Ureter (tissue), 1 donor: ENCODE measurements at places on chromosomes 5 and 9. TPM values are rescaled to one million over a fixed set of nuclear protein-coding genes. Genes with fewer than 3 reads are reported as not detected.

OR1Q1 gene
- not detected for total RNA-seq

- DNase-seq, result no peak
Observed at GRCh38 chr5:54009828-54010227, 300.5 kb downstream of the ARL15 start.

- no peak for DNase-seq
Observed at GRCh38 chr9:89788434-89788833, 183.6 kb downstream of the GADD45G start.

- no peak for DNase-seq
Observed at GRCh38 chr5:136064510-136064909, 35.7 kb downstream of the TGFBI start.

PRUNE2 gene
- total RNA-seq, result 93.1 TPM

GRCh38 chr5:18944771-18945170 lies 1043.2 kb downstream of the CDH18 start:
- no peak for DNase-seq

EGR1 gene
- 41.6 TPM for total RNA-seq

DNA sequence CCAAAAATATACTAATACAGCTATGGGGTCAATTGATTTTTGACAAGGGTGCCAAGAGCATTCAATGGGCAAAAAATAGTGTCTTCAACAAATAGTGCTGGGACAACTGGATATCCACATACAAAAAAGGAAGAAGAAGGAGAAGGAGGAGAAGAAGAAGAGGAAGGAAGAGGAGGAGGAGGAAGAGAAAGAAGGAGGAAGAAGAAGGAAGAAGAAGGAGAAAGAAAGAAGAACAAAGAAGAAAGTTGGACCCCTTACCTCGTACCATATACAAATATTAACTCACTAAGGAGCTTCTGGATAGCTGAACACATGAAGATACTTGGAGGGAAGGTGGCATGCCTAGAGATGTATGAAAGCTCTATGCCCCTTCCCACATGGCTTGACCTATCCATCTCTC lies 17.2 kb upstream of the DELE1 start:
- DNase-seq, result no peak

DNA sequence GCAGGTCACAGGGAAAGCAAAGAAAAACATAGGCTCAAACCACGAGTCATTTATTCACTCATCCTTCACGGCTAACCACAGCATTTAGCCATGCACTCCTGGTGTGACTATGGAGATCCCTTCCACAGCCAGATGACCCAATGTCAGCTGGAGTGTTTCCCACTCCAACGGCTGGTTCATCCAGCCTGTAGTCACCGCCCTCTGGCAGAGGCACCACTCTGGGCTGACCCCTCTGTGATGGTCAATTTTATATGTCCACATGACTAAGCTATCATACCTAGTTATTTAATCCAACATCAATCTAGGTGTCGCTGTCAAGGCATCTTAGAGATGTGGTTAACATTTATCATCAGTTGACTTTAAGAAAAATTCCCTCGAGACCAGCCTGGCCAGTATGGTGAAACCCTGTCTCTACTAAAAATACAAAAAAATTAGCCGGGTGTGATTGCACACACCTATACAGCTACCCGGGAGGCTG lies 9.5 kb upstream of the PHF19 start:
- DNase-seq, result no peak

GRCh38 chr5:148850836-148851235 lies 24.4 kb downstream of the ADRB2 start:
- DNase-seq, result no peak

PRPF4 gene
- total RNA-seq, result 27.5 TPM

CDKN2B gene
- total RNA-seq, result 6.1 TPM

PCSK1 gene
- 0.34 TPM for total RNA-seq

DNA sequence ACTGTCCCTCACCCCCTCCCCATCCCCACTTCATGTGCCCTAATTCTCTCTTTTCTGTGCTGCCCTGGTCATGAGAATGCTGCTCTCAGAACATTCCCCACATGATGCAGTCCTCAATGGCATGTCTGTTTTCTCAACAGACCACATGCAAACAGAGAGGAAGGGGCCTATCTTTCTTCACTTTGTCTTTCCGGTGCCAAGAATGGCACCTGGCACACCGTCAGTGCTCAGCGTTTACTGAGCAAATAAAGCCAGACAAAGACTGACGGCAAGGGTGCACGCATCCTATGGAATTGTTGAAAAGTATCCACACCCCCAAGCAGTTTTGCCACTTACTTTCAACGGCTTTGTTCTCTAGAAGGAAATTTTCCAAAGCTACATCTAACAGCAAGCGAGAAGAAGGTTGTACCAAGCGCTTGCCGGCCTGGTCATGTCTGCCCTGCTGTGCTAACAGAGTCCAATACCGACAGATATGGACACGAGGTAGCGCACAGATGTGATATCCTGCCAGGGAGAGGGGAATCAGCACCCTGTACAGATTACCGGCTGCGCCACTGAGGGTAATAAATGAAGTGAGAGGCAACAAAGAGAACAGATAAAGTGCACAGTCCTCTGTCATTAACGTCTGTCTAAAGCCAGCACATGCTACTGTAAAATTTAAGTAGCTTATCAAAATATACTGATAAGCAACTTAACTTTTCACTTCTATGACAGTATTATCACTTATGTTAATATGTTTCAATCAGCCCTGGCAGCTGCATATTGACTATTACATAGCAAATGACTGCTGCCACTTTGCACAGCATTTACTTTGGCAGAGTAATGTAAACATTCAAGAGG lies 251.7 kb downstream of the DENND1A start:
- DNase-seq, result no peak

DNA sequence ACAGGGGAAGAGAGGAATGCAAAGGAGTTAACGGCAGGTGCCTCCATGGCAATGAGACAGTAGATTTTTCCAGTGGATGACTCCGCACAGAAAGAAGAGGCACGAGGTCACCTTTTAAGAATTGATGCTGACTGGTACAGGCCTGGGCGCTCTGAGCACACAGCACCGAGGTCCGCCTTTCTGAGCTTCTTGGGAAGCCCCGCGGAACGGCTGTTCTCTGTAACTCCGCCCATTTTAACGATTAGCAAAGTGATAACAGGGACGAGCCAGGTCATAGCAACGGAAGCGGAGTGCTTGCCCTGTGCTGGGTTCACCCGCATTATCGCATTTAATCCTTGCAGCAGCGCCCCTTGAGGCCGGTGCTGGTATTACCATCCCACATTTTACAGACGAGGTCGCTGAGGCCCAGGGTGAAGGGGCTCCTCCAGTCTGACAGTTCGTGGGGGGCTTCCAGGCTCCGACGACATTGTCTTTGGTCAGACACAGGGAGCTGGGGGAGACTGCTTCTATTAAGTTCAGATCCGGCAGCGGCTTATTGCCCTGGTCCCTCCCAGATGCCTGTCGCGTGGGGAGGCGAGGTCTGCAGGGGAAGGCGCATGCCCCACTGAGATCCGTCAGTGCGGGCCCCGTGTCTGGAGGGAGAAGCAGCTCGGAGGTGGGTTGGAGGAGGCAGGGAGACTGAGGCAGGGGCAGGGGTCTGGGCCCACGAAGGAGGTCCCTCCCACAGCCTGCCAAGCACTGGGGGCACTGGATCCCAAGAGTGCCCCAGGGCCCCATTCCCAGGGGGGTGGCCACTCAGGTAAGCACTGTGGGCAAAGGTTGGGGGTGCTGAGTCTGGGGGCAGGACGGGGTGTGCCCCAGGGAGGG lies 22.3 kb upstream of the HMCN2 start:
- DNase-seq, result peak; percentile 81

FYB1 gene
- total RNA-seq, result 17.9 TPM

NR5A1 gene
- total RNA-seq, result not detected

CDC20B gene
- not detected for total RNA-seq

- no peak for DNase-seq
Observed at GRCh38 chr9:4168526-4168925, 131.3 kb downstream of the GLIS3 start.

RNF208 gene
- 6.5 TPM for total RNA-seq

SLC6A19 gene
- not detected for total RNA-seq

SLC6A3 gene
- total RNA-seq, result 0.57 TPM

CCNJL gene
- total RNA-seq, result 12.4 TPM

- no peak for DNase-seq
Observed at GRCh38 chr9:68852941-68853340, 147.9 kb downstream of the PIP5K1B start.

DNA sequence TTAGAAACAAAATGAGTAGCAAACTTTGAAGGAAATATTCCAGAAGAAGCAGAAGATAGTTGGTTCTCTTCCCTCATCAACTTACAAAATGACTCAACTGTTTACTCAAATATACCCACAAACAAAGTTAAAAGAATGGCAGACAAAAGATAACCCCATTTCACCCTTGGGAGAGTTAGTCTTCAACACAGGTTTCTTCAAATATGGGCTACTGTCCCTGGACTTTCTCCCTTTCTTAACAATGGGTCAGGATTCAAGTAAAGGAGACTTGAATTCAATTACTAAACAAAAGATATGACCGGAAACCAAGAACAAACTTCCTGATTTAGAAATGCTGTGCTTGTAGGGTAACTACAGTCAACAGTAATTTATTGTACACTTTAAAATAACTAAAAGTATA lies 14.2 kb downstream of the RFX3 start:
- no peak for DNase-seq

GRCh38 chr9:95189251-95190098 lies 128.0 kb downstream of the FANCC start:
- DNase-seq, result peak; percentile 58

GRCh38 chr5:35308421-35308820 lies 78.1 kb upstream of the PRLR start:
- DNase-seq, result no peak

DNA sequence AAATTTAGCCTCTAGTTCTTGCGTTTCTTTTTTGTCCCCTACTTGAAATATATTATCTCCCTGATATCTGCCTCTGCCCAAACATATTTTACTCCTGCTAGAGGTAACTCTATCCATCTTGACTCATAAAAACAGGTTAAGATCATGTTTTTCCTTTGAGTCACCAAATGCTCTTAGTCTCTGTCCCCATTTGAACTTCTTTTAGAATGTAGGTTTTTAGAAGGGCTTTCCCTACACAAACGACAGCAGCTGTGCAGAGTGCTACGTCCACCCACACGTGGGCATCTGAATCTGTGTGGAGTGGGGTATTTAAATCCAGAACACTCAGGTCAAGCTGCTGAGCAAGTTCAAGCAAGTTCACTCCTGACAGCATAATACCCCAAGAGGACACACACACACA lies 2.2 kb downstream of the HSD17B3 start:
- DNase-seq, result no peak

DNA sequence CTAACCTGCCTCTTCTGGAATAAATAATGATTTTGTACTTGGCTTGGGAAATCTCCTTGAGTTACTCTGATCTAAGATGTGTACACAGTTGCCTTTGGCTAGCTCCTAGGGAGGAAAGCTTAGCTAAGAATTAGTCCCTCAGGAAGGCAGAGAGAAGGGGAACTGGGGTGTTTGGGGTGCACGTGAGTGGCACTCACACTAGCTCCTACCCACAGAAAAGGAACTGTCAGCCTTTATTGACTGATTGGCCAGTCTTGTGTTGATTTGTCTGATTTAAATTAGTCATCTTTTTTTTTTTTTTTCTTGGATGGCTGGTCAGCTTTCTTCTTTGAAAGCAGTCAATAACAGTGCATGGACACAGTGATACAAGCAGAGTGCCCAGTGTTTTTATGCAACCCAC lies 107.7 kb downstream of the DMRT2 start:
- DNase-seq, result no peak

PAPPA gene
- 4.9 TPM for total RNA-seq

DNA sequence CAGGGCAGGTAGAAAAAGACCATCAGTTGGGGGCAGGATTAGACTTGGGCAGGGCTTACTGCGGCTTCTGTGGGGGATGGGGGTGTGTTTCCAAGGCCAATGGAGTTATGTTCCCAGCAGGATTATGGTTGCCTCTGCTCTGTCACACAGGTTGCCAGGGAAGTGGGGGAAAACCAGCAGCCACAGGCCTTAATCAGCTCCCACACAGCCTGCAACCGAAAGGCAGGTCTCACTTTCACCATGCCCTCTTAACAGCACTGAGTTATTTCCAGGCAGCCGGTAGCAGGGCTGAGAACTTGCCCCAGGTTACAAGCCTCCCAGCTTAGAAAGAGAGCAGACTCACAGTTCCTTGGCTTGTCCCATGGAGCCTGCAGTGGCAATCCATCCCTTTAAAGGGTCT lies 205.5 kb downstream of the FGF10 start:
- DNase-seq, result no peak

DNA sequence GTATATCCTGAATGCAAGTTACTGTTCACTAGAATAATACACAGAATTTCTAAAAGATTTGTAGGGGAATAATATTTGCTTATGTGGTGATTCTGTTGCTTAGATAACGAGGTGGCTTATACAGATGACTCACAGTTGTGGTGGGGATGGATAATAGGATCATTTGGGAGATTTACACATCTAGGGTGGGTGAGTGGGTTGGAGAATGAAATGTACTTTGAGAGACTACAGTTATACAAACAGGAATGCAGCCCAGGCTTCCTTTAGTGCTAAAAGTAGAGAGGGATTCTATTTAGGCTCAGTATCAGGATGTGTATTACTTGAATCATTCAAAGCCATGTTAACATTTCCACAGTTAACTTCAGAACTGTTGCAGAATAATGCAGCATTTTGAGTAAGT lies 1.8 kb downstream of the CTXN3 start:
- DNase-seq, result no peak

SMAD5 gene
- 86.3 TPM for total RNA-seq

PCDHB9 gene
- 1.9 TPM for total RNA-seq

TMEM174 gene
- not detected for total RNA-seq

DNA sequence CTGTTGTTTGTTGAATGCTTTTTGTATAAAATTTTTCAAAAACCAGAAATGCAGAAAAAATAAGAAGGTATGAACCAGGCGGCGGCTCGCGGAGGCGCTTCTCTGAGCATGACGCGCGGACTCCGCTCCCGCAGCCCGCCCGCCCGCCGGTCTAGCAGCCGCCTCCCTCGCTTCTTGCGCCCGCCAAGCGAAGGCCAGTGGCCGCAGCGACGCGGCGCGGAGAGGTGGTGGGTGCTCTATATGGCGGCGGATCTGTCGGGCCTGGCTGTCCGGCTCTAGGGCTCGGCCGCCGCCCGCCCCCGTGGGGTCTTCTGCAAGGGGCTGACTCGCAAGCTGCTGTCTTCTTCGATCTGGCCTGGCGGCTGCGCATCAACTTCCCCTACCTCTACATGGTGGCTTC lies 93.8 kb downstream of the ANKRD18A start:
- no peak for DNase-seq

RNF224 gene
- 0.34 TPM for total RNA-seq

GRCh38 chr9:97773723-97774122 lies 76.6 kb upstream of the XPA start:
- DNase-seq, result no peak

DNA sequence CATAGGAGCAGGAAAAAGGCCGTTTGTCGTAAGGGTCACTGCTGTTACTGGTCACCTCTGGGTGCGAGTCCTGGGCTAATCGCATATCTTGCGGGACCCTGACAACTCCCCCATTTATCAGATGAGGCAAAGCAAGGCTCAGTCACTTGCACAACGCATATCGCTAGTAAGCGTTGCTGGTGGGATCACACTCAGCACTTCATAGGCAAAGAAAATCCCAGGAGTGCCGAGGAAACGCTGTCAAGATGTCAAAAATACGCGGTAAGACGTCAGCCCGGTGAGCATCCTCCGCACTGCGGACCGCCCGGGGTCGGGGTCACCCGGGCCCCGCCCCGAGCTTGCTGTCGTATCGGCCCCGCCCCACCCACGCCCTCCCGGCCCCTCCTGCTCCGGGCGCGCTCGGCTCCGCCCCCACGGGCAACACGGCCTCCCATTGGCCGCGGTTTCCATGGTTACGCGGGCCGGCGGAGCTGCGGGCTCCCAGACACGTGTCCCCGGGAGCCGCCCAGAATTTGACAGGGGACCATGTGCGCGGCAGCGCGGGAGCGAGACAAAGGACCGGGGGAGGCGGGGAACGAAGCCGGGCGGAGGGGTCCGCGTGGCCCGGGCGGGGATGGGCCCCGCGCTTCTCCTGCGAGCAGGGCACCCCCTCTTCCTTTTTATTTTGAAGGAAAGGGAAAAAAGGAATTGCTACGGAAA lies 80.2 kb upstream of the IER5L start:
- peak; percentile 91 for DNase-seq
